ENCODE measurements at places on chromosomes 12 and 14.

DNA sequence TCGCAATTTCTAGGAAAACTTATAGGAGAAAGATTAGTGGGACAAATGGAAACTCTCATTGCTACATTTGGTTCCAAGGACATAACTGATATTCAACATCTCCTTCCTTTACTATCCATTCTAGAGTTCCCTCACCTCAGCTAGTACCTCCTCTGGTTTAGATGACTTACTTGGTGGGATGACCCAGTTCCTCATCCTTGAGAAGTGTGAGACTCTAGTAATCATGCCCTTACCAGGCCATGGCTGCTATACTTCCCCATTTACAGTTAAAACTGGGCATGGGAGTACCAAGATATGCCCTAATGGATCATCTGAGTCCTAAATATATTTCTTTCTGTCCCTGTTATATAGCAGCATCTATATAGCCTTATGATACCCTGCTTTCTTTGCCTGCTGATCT, 58.1 kb downstream of the IFT81 start:
- DNase-seq: no peak

- DNase-seq: no peak
Observed at GRCh38 chr14:74594606-74595005, 17.4 kb downstream of the LTBP2 start.

DNA sequence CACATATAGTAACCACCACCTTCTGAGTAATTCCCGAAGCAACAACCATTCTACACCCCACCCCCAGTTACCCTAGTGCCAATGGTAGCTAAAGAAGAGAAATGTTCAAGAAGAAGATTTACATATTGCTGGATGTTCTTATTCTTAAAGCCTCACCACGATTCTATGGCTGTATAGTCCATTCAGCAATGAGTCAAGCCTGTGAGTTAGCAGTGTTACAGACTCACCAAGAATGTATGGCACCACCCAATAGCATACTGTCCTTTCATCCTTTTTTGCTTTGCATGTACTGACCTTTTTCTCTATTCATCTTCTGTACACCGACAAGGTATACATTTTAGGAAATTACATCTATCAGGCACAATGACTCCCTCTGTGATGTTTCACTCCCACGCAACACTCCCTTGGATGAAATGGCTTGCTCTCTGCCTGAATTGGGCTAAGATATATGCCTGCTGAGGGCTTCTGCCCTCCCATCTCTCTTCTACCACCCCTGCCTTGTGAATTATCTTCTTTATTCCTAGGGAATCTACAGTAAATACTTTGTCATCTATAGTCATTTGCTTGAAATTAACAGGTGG, 945.8 kb downstream of the DIO2 start:
- DNase-seq: no peak

- no peak for DNase-seq
Observed at GRCh38 chr14:93017898-93018297, 94.9 kb downstream of the CHGA start.

GRCh38 chr12:115374480-115375185, 690.7 kb upstream of the TBX3 start:
- DNase-seq: no peak

- DNase-seq: no peak
Observed at GRCh38 chr12:5094551-5094950, 50.9 kb downstream of the KCNA5 start.

DNA sequence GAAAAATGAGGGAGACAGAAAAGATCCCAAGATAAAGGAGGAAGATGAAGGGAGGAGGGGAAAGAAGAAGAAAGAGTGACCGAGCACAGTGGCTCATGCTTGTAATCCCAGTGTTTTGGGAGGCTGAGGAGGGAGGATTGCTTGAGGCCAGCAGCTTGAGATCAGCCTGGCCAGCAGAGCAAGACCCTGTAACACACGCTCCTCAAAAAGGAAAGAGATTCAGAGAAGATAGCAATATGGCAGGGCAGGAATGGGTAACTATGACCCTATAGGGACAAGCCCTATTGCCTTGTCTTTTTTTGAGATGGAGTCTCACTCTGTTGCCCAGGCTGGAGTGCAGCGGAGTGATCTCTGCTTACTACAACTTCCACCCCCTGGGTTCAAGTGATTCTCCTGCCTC, 116.9 kb upstream of the MAP1LC3B2 start:
- no peak for DNase-seq

DNA sequence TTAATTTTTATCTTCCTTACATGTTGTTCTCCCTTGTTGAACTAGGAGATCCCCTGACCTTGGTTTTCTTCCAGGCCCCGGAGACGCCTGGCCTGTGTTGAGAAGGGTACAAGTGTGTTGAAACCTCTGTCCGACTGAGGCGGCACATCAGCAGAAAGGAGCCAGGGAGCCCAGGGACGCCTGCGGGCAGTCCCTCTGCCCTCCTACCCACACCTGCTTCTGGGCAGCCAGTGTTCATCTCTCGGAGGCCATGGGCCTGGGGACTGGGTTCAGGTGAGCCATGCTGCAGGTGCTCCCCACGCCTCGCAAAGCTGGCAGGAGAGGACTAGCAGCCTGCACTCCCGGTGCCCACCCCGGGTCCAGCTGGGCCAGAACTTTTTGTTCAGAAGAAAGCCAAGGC, 39.9 kb upstream of the EIF5 start:
- no peak for DNase-seq

GRCh38 chr12:6204533-6205143, 4.4 kb downstream of the CD9 start:
- no peak for DNase-seq

DNA sequence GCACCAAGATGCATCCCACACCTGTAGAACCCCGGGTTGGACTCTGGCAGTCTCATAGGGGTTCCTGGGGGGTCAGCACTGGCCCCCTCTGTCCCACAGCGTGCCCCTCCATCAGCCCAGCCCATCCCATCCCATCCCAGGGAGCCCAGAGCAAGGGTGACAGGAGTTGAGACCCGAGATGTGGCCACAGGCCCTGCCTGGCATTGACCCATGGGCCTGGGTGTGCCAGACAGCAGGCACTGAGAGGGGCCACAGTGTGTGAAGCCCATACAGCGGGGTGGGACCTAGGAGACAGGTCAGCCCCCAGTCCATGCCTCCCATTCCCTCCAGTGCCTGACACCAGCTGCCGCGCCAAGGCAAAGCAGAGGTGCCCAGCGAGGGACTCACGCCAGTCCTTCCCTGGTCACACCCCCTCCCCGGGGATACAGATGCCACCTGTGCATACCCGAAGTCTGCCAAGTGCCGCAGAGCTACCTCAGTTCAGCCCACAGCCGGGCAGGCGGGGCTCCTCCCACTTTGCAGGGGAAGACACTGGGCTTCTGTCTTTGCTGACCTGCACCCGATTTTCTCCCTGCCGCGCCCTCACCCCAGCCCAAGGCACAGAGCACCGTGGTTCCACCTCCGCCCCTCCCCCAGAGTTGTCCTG, 50.4 kb downstream of the CYP46A1 start:
- DNase-seq: no peak

GRCh38 chr12:132026061-132026795, 76.5 kb downstream of the EP400 start:
- DNase-seq: no peak

- peak; percentile 39 for DNase-seq
Observed at GRCh38 chr12:46110928-46111699, 120.7 kb upstream of the SCAF11 start.

- DNase-seq: no peak
Observed at GRCh38 chr14:47447076-47447475, 228.3 kb downstream of the MDGA2 start.

- DNase-seq: no peak
Observed at GRCh38 chr14:79764323-79764722, 447.0 kb downstream of the DIO2 start.

DNA sequence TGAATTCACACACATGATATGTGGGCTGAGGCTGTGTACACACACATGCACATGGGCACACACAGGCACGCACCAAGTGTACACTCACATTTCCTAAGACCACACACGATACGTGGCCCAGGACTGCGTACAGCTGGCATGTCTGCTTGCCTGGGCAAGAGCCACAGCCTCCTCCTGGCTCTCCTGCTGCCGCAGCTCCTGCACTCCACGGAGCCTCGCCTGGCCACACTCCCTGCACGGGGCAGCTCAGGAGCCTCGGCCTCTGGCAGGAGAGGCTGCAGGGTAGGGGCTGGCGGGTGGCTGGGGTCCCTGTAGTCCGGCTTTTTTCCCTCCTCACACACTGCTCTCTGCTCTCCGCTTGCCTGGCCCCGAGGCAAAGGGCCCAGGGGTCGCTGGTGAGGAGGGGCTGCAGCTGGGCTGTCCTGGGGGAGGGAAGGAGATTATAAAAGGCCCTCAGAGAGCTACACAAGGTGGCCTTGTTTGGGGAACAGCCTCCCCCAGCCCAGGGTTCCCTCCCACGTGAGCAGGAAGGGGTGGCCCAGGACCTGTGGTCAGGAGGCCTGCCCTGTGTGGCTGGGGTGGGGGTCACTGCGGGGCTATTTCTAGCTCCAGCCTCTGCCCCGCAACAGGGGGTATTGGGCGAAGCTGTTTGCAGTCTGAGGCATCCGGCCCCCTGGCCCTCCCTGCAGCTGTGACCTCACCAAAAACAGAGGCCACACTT, 89.0 kb upstream of the SFSWAP start:
- DNase-seq: no peak

GRCh38 chr12:52436828-52437474, 2.8 kb upstream of the KRT75 start:
- no peak for DNase-seq

- DNase-seq: no peak
Observed at GRCh38 chr14:51922624-51923023, 62.2 kb downstream of the GNG2 start.

- DNase-seq: no peak
Observed at GRCh38 chr12:105418229-105418628, 87.7 kb downstream of the C12orf75 start.

- DNase-seq: no peak
Observed at GRCh38 chr14:25868521-25869314, 729.1 kb downstream of the NOVA1 start.

- no peak for DNase-seq
Observed at GRCh38 chr12:39830852-39831520, 211.4 kb upstream of the ABCD2 start.

DNA sequence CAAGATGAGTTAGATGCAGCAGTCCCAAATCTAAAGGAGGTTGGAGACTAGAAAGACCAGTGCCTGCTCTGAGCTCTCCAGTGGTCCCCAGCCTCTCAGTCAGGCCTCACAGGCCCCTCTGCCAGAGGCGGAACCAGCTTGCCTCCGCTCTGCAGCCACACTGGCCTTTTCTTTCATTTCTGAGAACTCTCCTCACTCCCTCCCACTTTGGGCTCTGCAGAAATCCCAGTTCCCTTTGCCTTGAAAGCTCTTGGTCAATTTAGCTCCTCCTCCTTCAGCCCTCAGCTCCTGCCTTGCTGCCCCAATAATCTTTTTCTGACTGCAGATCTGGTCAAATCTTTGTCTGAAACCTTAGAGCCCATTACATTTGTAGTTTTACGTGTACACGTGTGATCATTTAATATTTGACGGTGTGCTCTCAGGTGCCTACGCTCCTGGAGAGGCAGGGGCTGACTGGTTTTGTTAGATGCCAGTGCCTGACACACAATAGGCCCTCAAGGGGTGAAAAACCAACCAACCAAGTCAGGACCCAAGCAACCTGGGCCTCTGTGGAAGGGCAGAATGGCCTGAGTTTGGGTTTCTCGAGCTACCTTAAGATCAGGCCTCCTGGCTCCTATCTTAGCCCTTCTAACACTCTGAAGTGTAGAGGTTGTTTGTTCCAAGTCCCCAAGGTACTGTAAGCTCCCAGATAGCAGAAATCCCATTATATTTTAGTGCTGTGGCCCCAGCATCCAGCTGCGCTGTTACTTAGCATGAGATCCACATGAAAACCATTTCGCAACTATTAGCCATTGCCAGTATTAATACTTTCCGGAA, 1.1 kb upstream of the NUDT4 start:
- no peak for DNase-seq

DNA sequence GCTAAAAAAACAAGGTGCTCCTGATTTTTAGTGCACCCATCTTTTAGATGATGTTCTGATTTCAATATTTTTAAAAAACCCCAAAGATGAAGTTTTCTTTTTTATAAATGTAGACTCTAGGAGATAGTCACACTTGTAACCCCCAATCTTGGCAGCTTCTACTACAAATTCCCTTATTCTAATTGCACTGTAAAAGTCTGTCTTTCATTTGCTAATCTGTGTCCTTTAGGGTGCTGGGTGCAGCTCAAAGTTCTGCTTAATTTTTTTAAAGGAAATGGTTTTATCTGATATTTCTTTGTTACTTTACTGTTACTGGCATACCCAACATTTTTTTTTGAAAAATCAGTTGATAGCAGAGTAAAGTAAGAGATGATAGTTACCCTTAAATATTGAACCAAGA, 172.0 kb downstream of the TRHDE start:
- no peak for DNase-seq

- DNase-seq: no peak
Observed at GRCh38 chr12:19299765-19300164, 139.5 kb upstream of the AEBP2 start.

- peak; percentile 61 for DNase-seq
Observed at GRCh38 chr14:93970965-93971634, 5.3 kb downstream of the ASB2 start.
